Karpas-422 (cell line): ENCODE measurements at places on chromosomes 1 and 21.

DNA sequence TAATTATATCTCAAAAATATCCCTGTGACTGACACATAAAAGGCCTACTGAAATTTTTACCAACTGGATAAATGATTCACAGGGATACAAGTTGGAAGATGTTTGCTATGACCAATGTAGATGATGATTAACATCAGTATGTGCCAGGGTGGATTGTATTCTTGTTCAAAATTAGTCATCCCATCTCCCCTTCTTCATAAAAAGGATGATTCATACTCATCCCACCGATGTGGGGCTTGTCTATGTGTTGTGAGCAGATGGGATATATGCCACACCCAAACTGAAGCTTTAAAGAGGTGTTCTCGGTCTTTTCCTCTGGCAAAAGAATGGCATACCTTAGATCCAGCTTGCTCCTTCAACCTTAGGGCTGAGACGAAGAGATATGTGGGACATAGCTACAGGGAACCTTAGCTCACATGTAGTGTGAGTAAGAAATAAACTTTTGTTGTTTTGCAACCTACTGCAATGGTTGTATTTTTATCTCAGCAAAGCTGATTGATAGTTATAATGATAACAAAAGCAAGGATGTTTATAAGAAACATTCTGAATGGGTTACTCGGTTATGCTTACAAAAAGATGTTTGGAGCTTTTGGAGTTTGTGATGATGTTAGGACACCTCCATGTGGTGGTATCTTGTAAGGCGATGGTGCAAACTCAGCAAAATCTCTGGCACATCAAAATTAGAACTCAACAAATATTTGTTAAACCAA lies 29.4 kb downstream of the SPATA17 start:
- DNase-seq, result peak; percentile 71

- DNase-seq, result no peak
Measured at GRCh38 chr1:55559161-55559611, 344.0 kb upstream of the USP24 start.

DNA sequence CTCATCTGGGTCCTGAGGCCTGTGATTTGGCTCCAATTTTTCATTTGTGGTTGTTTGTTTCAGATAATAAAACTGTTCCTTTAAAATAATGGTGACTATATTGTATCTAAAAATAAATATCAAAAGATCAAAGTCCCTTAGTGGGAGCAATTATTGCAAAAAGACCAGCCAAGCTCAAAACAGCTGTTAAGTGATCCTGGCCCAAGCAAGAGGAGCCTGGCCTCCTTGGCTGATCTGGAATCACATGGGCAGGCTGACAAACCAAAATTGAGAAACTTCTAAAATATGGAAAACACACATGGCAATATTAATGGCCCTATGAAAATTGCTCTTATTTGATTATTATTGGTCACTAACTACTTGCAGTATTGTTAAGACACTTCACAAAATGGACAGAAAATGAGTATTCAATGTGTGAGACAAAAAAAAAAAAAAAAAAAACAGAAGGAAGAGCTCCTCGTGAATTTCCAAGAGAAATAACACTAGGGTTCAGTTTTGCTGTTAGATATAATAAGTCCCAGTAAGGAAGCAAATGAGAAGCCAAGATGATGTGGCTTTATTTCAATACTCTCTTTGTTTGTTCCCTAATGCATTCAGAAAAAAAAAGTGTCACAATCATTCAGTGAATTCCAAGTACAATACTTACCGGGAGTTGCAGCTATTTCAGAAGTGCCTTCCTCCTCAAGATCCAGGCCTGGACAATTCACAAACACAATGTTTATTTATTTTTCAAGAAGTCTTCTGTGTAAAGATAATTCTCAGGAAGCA lies 105.1 kb downstream of the SEC16B start:
- no peak for DNase-seq

DNA sequence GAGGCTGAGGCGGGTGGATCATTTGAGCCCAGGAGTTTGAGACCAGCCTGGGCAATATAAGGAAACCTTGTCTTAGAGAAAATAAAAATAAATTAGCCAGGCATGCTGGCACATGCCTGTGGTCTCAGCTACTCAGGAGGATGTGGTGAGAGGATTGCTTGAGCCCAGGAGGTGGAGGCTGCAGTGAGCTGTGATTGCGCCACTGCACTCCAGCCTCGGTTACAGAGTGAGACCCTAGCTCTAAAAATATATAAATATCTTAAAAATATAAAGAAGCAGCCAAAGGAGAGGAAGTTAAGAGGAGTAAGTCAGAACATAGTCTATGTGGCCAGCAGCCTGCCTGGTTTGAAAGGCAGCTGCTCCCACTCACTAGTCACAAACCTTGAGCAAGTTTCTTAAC lies 4.5 kb upstream of the IL10RB start:
- no peak for DNase-seq

- DNase-seq, result no peak
Measured at GRCh38 chr1:204278958-204279357, 65.2 kb upstream of the GOLT1A start.

DNA sequence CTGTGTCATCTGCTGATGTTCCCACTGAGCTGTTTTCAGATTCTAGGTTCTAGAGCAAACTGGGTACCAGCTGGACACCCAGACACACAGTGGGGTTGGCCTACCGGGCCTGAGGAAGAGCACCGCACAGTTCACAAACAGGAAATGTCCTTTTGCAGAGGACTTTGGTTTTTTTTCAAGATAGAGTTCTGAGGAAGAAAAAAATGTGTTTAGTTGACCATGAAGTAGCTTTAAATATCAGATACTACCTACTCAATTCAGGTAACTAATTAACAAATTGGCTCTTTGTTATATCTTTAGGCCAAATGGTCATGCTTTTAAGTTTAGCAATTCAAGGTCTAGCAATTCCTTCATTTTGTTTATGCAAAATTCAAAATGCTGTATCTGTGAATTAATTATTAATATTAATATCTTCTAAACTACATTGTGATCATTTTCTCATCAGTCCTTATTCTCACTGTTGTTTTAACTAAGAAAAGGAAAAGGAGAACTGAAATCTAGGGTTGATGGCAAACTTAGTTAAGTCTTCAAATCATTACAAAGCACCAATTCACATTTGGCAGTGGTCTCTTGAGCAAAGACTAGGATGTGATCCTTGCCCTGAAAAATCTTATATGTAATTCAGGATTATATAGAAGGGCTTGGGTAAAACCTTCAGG lies 17.2 kb upstream of the NCF2 start:
- DNase-seq, result peak; percentile 51

DNA sequence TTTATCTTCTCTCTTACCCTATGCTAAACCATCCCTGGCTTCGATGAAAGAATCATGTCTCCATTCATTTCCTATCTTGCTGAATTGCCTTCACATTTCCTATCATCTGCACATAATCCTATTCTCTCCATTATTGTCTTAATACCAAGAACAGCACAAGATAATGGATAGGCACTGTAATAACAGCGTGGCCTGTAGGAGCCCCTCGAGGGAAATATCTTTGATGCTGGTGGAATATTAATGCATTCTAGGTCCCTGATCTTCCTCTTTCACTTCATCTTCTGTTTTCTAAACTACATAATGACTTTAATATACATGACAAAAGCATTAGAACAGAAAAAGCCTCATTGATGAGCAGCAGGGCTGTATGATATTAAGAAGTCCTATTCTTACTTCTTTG lies 720.6 kb downstream of the RWDD3 start:
- DNase-seq, result no peak

GRCh38 chr1:82094136-82094535 lies 293.4 kb downstream of the ADGRL2 start:
- DNase-seq, result no peak

GRCh38 chr1:10860682-10861081 lies 64.2 kb upstream of the CASZ1 start:
- no peak for DNase-seq

DNA sequence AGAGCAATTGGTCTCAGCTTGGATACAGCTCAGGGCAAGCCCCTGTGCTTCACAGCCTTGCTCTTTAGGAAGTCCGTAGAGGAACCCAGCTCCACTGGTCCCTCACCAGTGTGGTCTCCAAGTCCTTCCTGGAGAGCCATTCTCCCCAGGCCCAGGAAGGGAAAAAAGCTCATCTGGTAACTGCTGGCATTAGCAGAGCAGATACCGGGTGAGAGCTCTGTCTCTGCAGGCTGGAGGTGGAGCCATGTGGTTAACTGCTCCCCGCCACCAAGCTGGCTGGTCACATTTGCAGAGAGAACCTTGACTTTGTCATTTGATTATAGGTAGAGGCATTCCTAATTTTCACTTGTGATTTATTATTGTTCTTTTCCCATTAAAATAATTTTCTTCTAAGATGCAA lies 169.6 kb downstream of the ROR1 start:
- DNase-seq, result no peak

DNA sequence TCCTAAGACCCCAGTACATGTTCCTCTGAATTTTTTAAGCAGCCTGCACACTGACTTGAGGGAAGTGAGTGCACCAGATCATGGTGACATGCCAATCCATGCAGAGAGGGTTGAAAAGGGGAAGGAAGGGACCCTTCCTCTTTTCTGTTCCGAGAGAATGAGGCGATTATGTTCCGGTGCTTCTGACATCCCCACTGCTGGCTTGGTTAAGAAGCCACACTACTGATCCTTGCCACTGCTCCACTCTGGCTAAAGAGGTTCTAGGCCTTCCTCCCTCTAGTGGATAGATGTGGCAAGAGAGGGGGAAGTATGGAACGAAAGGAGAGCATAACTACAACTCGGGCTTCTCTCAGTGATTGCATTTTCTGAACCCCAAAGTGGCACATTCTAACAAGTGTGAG lies 1.8 kb upstream of the CYB5R1 start:
- peak; percentile 92 for DNase-seq

GRCh38 chr1:188426561-188426960 lies 1597.8 kb downstream of the PLA2G4A start:
- no peak for DNase-seq

DNA sequence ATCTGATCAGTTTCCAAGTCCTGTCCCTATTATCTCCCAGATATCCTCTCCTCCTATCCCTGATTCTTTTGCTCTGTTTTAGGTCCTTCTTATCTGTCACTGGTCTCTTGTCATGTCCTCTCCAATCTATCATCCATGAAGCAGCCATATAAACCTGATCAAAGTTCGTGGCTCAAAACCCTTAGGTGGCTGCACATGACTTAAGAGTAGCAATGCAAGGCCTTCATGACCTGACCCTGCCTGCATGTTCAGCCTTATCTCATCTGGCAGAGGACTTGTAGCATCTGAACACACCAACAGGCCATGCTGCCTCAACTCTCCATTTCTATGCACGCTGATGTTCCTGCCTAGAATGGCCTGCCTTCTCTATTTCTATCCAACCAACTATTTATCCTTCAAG lies 65.2 kb downstream of the NOS1AP start:
- DNase-seq, result no peak
